Stimulated activated CD8-positive, alpha-beta memory T cell treated with anti-CD3 and anti-CD28 coated beads, Interleukin-4, amount 100 ng/mL, for 24 hours (primary cell): ENCODE measurements at places on chromosomes 4 and X.

DNA sequence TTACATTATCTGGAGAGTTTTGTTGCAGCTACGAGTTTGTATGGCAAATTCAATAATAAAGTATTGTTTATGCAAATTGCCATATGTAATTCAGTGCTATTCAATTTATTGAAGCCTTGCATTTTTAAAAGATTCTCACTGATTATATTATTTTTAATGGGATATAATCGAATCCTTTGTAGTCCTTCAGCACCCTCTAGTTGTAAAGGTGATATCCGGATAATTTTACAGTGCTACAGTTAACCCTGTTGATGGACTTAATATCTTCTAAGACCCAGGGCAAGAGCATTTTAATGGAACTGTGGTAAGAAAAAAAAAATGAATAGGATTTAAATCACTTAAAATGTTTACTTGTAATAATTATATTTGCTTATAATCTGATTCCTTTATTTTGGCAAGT, 48.5 kb upstream of the GRIA2 start:
- DNase-seq: no peak

- DNase-seq: no peak
Observed at GRCh38 chr4:70925899-70926635, 23.9 kb downstream of the MOB1B start.

- no peak for DNase-seq
Observed at GRCh38 chrX:87732133-87732532, 214.5 kb downstream of the KLHL4 start.

GRCh38 chr4:78704981-78705683, 71.0 kb upstream of the BMP2K start:
- DNase-seq: no peak

DNA sequence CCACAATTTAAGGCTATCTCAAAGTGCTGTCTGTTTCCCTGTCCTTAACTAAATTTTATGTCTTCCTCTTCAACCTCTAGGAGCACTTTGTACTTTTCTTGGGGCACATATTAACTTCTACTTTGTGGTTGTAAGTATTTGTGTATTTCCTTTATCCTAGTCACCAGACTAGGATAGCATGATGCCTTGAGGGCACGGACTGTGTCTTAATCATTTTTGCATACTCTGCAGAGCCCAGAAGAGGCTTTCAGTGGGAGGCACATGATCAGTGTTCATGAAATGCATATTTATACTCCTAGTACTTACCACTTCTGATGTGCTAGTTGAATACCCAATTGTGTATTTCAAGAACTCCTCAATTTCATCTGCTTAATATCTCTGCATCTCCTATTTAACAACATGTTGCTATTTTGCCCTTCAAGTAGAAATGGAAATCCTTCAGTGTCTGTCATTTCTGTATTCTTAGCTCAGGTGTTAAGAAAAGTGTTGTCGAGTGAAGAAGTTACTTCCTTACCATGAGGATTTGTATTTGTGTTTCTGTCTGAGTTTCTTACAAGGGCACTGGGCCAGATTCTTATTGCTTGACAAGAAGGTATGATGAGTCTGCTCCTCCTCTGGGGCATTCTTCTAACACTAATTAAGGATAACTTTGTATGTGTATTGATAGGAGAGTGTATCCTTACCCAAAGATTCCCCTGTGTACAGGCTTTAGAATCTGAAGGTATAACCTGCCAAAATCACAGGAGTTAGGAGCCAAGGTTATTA, 28.3 kb upstream of the PGRMC2 start:
- DNase-seq: no peak

DNA sequence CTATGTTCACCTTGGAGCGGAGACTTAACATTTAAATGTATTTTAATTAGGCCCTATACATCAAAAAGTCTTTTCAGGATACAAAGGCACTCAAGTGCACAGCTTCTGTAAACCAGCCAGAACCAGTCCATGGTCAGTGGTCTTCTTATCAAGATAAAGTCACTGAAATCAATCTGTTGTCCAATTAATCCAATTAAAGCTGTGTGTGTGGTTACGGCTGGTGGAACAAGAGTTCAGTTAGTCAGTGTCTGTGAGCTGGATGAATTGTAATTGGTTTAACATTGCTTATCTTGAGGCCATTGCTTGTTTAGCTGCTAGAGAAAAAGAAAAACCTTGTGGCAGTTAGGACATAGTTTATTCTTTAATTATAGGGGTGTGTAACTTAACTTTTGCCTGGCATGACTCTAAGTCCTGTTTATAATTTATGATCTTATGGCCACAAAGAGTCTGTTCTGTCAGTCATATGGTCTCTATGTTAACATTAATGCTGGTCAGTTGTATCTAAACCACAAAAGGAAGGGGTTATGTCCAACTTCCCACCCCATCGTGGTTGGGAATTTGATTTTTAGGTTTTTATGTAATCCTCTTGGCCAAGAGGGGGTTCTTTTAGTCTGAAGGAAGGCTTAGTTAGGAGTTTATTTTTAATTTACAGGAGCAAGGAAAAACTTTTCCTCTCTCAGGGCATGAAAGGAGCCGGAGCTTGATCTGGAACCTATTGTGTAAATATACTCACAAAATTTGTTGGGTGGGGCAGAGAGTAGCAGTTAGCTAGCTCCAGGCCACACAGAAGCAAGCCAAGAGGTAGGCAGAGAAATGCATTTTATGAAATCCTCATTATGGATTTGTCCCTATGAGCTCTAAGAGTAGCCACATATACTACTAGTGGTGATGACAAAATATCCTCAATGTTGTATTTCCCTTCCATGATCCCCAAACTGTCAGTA, 665.7 kb upstream of the ACTRT1 start:
- DNase-seq: no peak

DNA sequence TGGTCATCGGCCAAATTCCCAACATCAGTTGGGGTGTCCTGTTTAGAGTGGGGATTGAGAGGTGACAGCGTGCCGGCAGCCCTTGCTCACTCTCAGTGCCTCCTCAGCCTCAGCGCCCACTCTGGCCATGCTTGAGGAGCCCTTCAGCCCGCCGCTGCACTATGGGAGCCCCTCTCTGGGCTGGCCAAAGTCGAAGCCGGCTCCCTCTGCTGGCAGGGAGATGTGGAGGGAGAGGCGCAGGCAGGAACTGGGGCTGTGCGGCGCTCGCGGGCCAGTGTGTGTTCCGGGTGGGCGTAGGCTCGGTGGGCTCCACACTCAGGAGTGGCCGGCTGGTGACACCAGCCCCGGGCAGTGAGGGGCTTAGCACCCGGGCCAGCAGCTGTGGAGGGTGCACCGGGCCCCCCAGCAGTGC, 7.1 kb upstream of the CENPU start:
- no peak for DNase-seq

GRCh38 chrX:24204331-24204730, 54.8 kb downstream of the ZFX start:
- no peak for DNase-seq

- DNase-seq: no peak
Observed at GRCh38 chrX:15748841-15749240, 10.8 kb downstream of the CA5B start.

GRCh38 chr4:37978248-37978924, 18.2 kb downstream of the PTTG2 start:
- DNase-seq: no peak

DNA sequence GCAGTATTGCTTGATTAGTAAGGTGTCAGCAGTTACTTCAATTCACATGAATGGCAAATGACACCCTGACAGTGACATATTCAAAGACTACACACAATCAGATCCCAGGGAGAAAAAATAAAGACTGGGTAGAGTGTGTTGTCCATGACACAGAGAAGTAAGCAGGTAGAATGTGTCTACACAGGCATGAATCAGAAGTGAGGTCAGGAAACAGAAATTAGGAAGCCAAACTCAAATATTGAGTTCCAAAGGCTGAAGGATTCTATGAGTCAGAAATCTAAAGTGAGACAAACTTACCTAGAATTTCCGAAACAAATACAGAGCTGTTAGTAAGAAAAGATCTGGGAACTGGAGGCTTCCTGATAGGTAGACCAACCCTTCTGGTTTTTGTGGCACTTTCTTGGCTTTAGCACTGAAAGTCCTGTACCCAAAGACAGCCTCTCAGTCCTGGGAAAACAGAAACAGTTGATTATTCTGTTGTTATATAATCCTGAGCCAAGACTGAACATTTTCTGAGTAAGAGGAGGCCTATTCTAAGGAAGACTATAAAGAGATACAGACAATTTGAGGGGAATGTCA, 24.3 kb upstream of the GLRA2 start:
- no peak for DNase-seq

- no peak for DNase-seq
Observed at GRCh38 chrX:107747596-107748161, 27.9 kb downstream of the TSC22D3 start.

DNA sequence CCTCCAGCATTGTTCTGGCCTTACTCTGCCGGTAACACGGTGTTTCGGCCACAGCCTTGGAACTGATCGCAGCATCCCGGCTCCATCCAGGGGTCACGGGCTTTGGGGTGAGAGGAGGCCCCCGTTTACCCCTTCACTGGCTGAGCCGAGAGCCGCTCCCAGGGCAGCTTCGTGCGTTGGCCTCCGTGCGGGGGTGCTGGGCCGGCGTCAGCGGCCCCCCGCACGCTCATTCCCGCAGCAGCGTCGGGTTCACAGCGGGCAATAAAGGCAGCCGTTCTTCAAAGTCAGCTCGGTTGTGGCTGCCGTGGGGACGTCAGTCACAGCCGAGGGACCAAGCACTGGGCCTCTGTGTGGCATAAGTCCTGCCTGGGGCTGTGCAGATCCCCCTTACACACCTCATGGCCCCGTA, 25.3 kb upstream of the PLCXD1 start:
- DNase-seq: no peak

- no peak for DNase-seq
Observed at GRCh38 chrX:119492463-119492862, 24.2 kb downstream of the SLC25A5 start.

DNA sequence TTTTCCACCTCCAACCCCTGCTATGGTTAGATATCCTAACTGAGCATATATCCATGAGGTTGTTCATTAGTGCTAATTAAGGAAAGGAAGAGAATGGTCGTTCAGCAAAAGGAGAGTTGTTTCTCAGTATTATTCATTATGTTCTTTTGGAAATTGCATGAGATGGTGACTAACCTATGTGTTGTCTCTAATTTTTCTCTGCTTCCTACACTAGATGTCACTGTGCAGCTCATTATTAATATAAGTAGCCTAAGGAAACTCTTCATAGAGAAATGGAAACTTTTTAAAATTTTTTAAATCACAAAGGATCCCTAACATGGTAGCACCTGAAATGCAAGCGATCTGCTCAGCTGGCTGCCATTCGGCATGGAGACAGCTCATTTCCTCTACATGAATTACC, 67.7 kb upstream of the FAM9A start:
- no peak for DNase-seq

- DNase-seq: no peak
Observed at GRCh38 chr4:169956091-169956843, 69.9 kb downstream of the MFAP3L start.

GRCh38 chr4:110096405-110096804, 102.0 kb downstream of the ELOVL6 start:
- no peak for DNase-seq

DNA sequence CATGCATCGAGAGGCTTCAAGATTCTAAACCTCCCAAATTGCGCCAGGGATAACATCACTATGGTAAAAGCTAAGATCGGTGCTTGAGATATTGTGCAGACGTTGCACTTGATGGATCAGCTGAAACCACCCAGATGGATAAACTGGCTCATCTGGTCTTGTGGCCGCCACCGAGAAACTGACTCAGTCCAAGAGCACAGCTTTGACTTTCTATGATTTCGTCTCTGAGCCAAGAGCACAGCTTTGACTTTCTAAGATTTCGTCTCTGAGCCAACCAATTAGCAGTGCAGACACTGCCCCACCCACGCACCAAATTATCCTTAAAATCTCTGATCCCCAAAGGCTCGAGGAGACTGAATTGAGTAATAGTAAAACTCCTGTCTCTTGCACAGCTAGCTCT, 687.2 kb downstream of the FAM133A start:
- no peak for DNase-seq

DNA sequence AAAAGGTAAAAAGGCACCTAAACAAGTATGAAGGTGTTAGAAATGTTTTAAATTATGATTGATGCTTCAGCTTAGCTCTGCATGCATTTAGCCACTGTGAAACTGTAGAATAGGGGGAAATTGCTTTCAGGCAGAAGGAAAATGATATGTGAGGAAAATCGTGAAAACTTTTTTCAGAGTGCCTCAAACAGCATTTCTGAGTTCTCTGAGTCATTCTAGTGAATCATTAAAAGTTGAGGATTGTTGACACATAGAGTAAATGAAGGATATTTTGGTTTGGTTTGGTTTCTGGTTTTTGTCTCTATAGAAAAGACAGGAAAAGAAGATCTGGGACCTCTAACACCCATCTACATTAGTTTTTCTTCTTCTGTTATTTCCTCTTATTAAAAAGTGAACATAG, 332.5 kb upstream of the TRAM1L1 start:
- no peak for DNase-seq

DNA sequence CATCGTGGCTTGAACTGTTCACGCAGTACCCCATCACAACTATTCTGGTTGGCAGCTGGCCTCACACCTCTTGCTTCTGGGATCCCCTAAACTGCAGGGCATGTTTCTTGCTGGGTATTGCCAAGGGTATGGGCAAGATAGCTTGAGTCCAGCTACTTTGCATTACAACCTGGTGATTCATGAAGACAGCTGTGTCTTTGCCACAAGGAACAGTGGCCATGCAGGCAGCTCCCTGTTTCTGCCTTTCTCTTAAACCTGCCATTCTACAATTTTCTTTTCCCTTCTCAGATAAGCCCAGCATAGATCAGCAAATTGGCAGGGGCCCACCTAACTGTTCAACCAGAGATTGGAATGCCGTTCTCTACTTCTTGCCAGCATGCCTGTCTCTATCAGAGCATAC, 42.8 kb downstream of the TENM3 start:
- no peak for DNase-seq

GRCh38 chr4:48184882-48185281, 50.8 kb upstream of the TXK start:
- DNase-seq: no peak

- DNase-seq: no peak
Observed at GRCh38 chr4:6225469-6225868, 25.1 kb upstream of the JAKMIP1 start.

DNA sequence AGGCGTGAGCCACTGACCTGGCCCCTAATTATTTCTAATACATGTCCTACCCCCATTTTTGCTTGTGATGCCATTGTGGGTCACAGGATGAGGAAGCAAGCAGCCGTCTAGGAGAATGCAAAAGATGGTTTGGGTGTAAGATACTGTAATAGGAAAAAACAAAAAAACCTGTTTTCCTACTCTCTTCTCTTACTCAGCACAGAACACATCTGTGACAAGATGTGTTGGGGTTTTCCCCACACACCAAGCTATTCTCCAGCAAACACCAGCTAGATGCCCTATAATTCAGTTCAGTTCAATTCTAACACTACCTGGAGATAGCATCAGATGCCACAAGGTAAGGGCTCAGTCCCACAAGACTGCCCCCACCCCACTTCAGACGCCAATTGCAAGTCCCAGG, 15.3 kb upstream of the HPRT1 start:
- no peak for DNase-seq
